ENCODE measurements at places on chromosomes 2 and 18.

GRCh38 chr18:31942291-31942998 is 483 bp downstream of the TRAPPC8 start:
- no peak for DNase-seq

DNA sequence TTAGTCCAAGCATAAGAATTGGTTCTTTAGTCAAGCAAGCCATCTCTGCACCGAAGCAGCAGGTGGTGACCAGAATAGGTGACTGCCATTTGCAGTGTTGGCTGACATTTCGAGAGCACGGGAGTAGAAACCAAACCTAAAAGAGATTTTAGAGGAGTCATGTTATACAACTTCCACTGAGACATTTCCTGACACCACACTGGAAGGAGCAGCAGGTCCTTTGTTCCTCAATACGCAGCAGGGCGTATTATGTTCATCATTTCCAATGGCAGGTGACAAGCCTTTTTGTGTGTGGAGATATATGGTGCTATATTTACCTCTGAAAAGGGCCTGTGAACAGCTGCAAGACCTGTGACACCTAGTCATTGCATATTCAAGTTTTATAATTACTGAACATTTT is 418.8 kb upstream of the NETO1 start:
- DNase-seq, result no peak

- peak; percentile 21 for DNase-seq
These were observed 141.0 kb downstream of the UXS1 start for GRCh38 chr2:106053116-106053515.

DNA sequence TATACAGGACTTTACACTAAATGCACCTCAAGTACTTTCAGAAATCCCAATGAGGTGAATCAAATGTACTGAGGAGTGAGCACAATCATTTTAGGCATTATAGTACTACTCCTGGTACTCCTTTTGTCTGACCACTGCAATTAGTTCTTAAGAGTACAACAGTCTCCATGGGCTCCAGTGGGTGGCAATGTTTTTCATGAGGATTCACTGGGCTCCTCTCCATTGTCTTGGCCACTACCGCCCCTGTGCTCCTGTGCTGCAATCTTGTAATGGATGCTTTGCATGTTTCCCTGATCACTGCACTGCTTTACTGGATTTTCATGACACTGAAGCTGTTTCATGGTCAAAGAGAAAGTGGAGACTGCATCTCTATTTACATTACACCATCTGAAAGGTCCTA is 268.5 kb upstream of the ZSWIM2 start:
- no peak for DNase-seq

- no peak for DNase-seq
These were observed 20.0 kb downstream of the VAPA start for GRCh38 chr18:9933865-9934264.

GRCh38 chr2:205403244-205403825 is 279.0 kb upstream of the NRP2 start:
- DNase-seq, result no peak

- DNase-seq, result no peak
These were observed 1.2 kb upstream of the UGT1A7 start for GRCh38 chr2:233680361-233681045.

DNA sequence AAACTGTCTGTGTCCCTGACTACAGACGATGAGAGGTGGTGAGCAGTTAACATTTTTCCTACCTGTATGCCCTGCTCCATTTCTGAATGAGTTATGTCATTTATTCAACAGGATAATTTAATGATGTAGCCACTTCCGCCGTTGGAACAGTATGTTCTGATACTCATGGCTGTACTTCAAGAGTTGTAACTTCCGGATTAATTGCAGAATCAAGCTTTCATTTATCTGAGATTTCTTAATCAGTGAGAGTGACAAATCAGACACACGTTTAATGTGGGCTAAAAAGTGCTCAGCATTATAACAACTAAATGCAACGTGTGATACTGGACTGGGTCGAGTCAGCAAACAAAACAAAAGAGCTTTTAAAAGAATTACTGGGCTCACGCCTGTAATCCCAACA is 107.7 kb downstream of the KCTD1 start:
- no peak for DNase-seq
